ENCODE measurements at places on chromosomes 5 and 9.
A peak's percentile ranks its signal among the peaks of the same experiment; 100 is the strongest.

GRCh38 chr5:71483355-71483754 is 27.9 kb downstream of the BDP1 start:
- peak; percentile 92 for DNase-seq

- DNase-seq: no peak
Observed at GRCh38 chr9:11319538-11319937, 706.7 kb upstream of the PTPRD start.

DNA sequence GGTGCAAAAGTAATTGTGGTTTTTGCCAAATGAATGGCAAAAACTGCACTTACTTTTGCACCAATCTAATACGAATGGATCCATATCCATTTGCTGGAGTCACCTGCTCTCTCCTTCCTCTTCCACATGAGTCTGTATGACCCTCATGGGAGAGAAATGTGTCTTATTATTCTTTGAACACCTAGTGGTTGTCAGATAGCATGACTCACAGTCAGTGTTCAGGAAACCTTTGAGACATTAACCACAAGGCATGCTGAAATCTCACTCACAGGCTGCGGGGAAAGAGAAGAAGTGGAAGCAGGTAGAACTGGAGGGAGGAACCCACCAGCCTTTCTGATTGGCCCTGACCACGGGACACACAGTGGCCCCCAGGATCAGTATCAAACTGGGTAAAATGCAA is 222.8 kb upstream of the KLF4 start:
- DNase-seq: peak; percentile 93

GRCh38 chr5:99176186-99176585 is 247.4 kb upstream of the CHD1 start:
- DNase-seq: no peak

- DNase-seq: no peak
Observed at GRCh38 chr5:158869092-158869491, 230.6 kb downstream of the EBF1 start.

- DNase-seq: no peak
Observed at GRCh38 chr5:118902656-118903438, 85.5 kb downstream of the DTWD2 start.

DNA sequence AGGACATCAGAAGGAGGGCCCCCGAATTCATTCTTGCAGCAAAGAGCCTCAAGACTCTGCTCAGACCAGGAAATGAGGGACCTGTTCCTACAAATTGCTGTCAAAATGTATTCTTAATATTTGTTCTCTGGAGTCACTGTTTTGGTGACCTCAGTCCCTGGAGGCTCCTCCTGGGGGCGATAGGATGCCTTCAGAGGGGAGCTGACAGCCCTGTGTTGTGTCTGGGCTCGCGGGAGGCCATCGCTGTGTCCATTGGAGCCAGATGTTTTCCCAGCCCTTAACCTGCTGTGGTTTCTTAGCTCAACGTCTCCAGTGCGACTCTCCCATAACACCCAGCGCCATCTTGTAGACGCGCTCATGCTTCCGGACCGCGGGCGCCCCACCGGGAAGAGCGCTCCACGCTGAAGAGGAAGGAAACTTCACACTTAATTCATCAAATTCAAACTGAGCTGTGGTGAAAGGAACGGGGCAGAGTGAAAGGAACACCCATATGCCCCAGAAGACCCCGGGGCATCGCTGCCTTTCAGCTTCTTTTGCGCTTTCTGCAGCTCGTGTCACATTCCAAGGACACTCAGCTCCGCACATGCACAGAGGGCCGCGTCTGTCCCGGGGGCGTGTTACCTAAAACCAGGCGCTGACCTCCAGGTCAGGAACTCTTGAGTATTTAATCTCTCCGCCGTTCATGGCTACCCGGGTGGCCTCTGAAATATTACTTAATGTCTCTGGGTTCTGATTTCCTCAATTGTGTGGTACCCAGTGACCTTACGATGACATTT is 112.3 kb upstream of the GDNF start:
- DNase-seq: no peak

GRCh38 chr5:132576123-132576522 is 19.3 kb downstream of the RAD50 start:
- no peak for DNase-seq

- peak; percentile 80 for DNase-seq
Observed at GRCh38 chr9:88355166-88355565, 33.1 kb upstream of the SPIN1 start.

- no peak for DNase-seq
Observed at GRCh38 chr5:124806373-124807077, 60.1 kb upstream of the ZNF608 start.

GRCh38 chr9:24502206-24502937 is 43.3 kb downstream of the IZUMO3 start:
- DNase-seq: no peak

GRCh38 chr9:135665795-135666189 is 2.7 kb downstream of the LCN9 start:
- no peak for DNase-seq

- no peak for DNase-seq
Observed at GRCh38 chr5:159698322-159698721, 218.0 kb upstream of the ADRA1B start.

DNA sequence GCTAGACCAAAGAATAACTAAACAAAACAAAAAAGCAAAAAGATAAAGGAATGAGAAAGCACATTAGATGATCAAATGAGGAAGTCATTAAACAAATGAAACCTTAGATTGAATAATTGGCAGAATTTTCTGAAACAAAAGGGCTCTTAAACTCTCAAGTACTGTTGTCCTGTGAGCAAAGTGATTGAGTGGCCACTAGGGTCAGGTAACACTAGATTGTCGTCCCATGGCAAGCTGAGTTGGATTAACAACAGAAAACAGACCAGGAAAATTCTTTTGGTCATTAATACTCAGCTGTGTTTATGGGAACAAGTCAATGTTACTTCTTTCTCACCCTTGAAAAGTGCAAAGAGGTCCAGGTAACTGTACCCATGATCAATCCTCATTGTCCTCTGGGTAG is 81.6 kb upstream of the MRPS30 start:
- no peak for DNase-seq

GRCh38 chr5:6840136-6840793 is 127.0 kb downstream of the TENT4A start:
- DNase-seq: no peak

DNA sequence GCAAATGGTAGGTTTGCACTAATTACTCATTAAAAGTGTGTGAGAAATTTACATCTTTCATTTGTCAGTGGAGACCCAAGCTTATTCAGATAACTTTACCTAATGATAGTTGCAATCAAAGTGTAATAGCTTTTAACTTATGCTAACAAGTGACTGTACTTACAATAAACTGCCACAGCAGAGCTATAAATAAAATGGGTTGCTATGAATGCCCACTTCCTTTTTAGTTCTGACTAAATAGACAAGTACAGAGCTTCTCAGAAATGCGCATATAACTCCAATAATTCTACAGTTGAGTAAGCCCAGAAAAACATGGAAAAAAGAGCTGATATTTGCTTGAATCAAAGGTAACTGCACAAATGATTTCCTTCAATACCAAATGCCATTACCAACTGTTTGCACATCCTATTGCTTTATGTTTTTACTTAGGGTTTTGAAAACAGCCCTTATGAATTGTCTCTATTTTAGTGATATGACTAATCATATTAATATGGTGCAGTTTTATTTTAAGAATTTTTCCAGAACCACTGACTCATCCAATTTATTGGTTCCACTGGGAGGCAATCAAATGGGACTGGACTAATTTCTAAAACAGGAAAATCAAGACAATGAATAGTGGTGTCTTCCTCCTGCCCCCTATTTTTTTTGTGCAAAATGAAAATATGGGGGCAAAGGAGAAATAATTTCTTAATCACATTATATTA is 84.1 kb downstream of the PPP2R2B start:
- DNase-seq: no peak

DNA sequence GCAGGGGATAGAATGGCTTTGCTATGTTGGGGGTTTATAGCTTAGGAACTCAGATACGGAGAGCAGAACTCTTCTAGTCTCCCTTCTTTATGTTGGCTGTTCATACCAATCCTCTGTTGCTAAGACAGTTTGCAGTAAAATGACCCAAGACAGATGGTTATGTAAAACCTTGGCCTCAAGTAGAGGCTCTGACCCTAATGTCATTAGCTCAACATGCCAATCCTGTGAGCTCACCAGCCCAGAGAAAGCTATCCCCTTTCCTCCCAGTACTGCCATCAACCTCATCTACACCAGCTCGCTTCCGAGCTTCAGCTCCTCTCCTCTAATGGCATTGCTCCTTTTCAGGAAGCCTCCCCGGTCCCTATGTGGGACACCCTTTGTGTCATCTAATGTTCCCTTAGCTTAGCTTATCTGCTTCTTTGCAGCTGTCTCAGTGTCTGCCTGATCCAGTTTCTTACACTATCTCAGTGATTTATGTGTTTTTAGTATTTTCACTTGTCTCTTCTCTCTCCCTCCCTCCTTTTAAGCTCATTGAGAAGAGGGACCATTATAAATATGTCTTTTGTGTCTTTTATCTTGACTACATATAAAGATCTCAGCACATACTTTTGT is 281.3 kb upstream of the CLINT1 start:
- DNase-seq: peak; percentile 58

GRCh38 chr9:16331031-16331430 is 539.4 kb downstream of the BNC2 start:
- DNase-seq: no peak

GRCh38 chr9:15642369-15642962 is 89.6 kb downstream of the CCDC171 start:
- peak; percentile 65 for DNase-seq

All from ELR (cell line).